ENCODE measurements at places on chromosomes 7 and 10.
A peak's percentile ranks its signal among the peaks of the same experiment; 100 is the strongest.

GRCh38 chr7:127253281-127254162, 781 bp upstream of the GRM8 start:
- peak; percentile 3 for DNase-seq

DNA sequence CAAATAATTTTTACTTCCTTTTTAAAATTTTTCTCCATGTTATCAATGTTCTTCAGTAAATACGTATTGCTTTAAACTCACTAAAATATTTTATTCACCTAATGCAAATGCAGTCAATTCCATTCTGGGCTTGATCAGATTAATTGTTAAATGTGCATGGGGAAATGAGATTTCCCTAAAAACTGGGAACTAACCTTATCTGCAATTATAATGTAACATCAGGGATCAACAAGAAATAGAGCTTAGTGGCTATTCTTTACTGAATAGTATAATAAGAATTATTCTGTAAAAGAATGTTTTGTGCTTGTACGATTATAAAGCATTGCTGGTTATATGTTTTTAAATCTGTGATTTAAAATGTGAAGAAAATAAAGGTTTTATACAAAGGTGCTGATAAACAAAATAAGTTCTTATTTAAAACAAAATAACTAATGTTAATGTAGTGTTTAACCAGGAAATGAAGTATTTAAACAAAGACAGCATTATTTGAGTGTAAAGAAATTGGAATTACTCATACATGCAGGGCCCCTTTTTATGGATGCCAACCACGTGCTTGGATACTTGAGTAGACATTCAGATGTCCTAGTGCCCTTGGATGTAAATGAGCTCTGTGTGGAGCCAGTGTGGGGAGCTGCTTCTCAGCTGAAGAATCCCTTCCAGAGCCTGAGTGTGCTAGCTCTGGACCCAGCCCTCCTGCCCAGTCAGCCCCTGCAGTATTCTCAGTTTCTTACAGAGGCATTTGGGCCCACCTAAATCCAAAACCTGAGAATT, 84.2 kb downstream of the REEP3 start:
- DNase-seq, result no peak

GRCh38 chr7:151716323-151716722, 160.6 kb downstream of the PRKAG2 start:
- DNase-seq, result no peak

DNA sequence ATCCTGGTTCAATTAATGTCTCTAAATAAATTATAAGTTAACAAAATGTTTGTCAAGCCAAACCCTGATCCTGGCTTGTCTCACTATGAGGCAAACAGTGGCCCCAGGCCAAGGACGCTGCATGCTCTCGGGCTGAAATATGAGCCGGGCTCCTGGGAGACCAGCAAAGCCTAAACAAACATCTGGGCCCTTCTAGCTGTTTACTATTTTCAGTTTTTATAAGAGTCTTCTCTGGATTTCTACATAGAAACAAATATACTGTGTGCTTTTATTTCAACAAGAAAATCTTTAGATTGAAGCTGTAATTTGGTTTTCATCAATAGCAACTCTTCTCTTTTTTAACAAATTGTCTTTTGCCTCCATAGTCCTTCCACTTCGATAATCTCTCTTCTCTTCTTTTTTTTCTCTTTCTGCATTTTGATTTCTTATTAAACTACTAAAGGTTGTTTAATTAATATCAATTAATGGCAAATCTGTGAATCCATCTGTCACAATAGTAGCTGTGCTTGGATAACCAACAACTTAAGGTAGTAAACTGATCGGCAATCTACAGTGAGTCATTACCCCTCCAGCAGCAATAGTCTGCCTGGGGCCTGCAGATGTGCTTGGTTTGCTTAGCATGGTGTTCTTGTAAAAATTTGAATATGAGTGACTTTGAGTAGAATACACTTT, 83.3 kb upstream of the DNAJC1 start:
- no peak for DNase-seq

DNA sequence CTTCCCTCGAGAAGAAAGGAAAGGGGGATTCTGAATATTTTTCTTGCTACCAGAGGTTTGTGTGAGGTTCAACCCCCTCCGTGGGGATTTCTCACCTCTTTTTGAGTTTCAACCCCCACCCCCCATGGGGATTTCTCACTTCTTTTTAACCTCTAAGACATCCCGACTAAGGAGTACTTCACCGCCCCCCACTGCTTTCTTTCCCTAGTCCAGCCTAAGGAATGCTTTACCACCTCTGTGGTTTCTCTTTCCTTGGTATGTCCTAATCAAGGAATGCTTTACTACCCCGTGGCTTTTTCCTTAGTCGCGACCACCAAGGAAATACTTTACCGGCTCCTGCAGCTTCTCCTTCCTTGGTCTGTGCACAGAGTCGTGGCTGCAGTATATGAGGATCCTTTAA, 149.4 kb downstream of the LYZL1 start:
- DNase-seq, result no peak
